Memory B cell (primary cell): ENCODE measurements at places on chromosomes 11 and 22.

- DNase-seq: no peak
Measured at GRCh38 chr11:106047631-106048030, 25.6 kb upstream of the MSANTD4 start.

- DNase-seq: no peak
Measured at GRCh38 chr11:23573429-23573828, 713.2 kb upstream of the CCDC179 start.

DNA sequence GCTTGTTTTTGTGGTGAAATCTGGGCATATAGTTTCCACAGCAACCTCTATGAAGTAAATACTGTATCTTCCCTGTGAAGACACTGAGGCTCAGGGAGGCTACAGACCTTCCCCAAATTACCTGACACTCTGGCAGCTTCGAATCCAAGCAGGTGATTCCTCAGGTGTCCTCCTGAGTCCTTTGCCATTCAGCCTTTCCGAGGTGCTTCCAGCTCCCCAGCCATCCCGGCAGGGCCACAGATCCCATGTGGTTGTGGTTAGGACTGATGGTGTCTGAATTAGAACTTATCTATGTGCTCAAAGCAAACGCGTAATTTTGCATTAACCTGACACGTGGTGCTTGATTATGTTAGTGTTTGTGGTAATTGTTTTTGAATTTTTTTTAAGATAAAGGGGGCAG is 785.6 kb downstream of the BRD1 start:
- DNase-seq: no peak

DNA sequence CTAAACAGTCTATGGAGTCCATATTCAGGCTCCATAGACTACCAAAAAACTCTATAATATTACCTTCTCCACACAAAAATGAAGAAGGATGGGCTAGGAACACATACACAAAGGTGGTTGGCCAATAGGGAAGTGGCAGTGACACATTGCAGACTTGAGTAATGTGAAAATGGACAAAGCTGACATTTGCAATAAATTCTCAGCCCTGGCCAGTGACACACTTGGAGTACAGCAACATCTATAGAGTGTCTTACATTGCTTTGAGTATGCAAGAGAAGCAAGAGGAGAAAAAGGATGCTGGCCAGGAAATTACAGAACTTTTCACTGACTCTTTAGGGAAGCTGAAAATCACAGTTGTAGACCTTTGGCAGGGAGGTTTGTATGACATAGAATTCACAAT is 7.3 kb upstream of the OR52W1 start:
- DNase-seq: no peak

GRCh38 chr22:23608583-23608982 is 23.5 kb downstream of the DRICH1 start:
- no peak for DNase-seq

- no peak for DNase-seq
Measured at GRCh38 chr11:78351193-78351592, 66.4 kb downstream of the GAB2 start.

DNA sequence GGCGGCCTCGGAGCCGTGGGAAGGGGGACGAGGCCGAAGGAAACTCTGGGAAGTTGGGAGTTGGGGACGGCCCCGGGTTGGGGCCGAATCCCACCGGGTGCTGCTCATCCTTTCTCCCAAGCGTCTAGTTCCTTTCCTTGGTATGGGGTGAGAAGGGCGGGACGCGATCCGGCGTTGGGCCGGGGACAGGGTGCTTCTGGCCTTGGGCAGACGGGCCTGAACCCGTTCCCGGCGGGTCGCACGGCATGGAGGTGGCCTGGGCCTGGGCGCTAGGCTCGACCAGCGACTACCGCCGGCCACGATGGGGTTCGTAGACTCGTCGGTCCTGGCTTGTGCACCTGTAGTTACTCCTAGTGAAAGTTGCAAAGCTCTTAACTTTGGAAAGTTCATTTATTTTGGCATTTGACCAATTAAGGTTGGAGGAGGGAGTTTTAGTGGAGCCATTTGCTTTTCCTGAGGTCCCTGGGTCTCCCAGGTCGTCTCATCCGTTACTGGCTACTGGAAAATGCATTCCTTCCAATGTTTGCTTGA is 1.0 kb downstream of the SYT9 start:
- DNase-seq: no peak

DNA sequence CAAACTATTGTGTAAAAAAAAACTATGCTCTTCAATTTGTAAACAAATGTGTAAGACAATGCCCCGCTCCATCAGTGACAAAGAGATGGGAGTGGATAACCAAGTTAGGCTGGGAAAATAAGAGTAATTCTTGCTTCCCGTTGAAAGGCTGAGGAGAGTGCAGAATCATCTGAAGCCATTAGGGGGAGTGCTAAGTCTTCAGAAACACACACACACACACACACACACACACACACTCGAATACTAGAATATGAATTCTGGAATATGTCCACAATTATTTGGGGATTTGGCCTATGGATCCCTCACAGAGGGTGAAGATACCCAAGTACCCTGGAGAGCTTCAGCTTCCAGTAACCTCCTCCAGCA is 27.8 kb upstream of the ROBO3 start:
- no peak for DNase-seq

DNA sequence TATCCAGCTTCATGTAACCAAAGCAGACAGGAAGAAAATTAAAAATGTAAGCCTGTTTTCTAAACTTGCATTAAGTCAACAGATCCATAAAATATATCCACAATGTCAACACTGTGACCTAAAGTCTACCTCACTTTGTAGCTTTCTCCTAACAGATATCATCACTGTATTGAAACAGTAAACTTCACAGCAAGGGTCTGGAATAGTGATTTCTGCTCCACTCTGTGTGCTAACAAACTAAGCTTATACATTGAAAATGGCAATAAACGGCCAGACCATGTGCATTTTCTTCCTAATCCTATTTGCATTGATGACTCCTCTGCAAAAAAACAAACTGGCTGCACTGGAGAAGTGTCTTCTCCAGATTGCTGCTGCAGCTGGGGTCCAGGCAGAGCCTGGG is 26.8 kb downstream of the CADM1 start:
- DNase-seq: no peak
